ENCODE measurements at places on chromosomes 12 and 14.

DNA sequence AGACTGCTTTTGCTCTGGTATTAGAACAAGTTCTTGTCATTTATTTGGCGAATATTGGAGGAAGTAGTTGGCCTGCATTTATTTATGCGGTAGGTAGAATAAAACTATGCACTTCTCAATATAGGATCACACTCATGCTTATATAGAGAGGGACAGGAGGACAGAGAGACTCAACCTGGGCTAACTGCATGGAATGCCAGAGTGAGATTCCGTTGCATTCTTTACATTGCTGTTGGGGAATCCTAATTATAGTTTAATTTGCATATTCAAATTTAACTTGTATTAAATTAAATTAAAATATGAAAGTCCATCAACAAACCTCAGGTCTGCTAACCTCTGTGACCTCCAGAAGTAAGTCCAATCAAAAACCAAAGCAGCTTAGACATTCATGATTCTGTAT, 26.6 kb downstream of the OR10G3 start:
- no peak for DNase-seq

DNA sequence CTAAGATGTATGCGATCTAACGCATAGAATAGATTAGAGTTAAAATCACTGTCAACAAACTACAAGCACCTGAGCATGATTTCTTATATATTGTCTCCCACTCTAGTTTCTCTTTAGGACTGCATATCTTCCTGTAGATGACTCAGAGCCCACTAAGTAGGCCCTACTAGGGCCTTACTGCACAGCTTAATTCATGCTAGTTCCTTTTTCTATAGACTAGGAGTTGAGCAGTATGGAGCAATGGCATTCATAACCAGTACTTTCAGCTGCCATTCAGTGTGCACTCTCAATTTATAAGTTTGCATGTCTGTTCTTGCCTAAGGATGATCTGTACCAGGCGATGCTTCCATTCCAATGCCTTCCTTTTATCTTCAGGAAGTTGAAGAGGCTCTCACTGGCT, 103.5 kb downstream of the METTL25 start:
- no peak for DNase-seq

DNA sequence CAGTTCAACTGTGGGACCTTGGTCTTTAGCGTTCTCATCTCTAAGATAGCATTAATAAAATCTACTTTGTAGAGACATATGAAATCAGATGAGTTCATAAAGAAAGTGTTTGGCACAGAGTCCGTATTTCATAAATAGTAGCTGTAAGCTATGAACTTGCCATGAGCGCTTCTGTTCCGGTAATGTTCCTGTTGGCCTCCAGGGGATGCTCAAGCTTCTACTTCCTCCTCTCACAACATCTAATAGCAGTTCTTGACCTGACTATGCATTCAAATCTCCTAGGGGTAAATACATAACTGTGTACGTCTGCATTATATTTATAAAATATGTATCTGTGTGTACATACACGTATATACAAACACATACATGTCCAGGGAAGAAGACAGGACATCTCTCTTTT, 288.2 kb upstream of the TMPO start:
- no peak for DNase-seq

- no peak for DNase-seq
Measured at GRCh38 chr12:94795520-94795919, 145.2 kb upstream of the TMCC3 start.

GRCh38 chr12:114911196-114911595, 227.2 kb upstream of the TBX3 start:
- no peak for DNase-seq

GRCh38 chr12:71014180-71014785, 93.7 kb upstream of the PTPRR start:
- DNase-seq, result no peak

DNA sequence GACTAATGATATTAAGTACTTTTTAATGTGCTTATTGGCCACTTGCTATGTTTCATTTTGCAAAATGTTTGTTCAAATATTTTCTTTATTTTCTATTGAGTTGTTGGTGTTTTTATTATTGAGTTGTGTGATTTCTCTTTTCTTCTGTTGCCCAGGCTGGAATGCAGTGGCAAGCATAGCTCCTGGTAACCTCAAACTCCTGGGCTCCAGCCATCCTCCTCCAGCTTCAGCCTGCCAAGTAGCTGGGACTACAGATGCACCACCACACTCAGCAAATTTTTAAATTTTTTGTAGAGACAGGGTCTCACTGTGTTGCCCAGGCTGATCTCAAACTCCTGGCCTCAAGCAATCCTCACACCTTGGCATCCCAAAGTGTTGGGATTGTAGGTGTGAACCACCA, 199.2 kb downstream of the NOVA1 start:
- DNase-seq, result peak; percentile 16

GRCh38 chr14:72665259-72665658, 228.6 kb downstream of the DPF3 start:
- no peak for DNase-seq

- peak; percentile 55 for DNase-seq
Measured at GRCh38 chr12:3107071-3107583, 29.9 kb downstream of the TSPAN9 start.

GRCh38 chr14:99066378-99066777, 205.6 kb downstream of the BCL11B start:
- no peak for DNase-seq

- DNase-seq, result no peak
Measured at GRCh38 chr12:6961695-6962284, 8.7 kb downstream of the PHB2 start.

- no peak for DNase-seq
Measured at GRCh38 chr12:16610001-16610585, 4.1 kb upstream of the LMO3 start.

- no peak for DNase-seq
Measured at GRCh38 chr14:58699681-58700205, 62.0 kb downstream of the DACT1 start.

- no peak for DNase-seq
Measured at GRCh38 chr14:39875028-39875427, 442.8 kb upstream of the FBXO33 start.

- DNase-seq, result peak; percentile 3
Measured at GRCh38 chr14:21868442-21869046, 194.9 kb upstream of the OR4E1 start.

GRCh38 chr14:75578786-75579337, 442 bp downstream of the FLVCR2 start:
- no peak for DNase-seq

GRCh38 chr12:12447236-12447635, 90.4 kb downstream of the BORCS5 start:
- DNase-seq, result no peak

- no peak for DNase-seq
Measured at GRCh38 chr14:55294603-55295002, 23.4 kb downstream of the FBXO34 start.

All from NCI-H446 treated with DMSO at 0.1 percent for 48 hours (cell line).